ENCODE measurements at places on chromosomes 13 and 19.

GRCh38 chr19:50943074-50943828 lies 9.6 kb downstream of the KLK5 start:
- no peak for DNase-seq

DNA sequence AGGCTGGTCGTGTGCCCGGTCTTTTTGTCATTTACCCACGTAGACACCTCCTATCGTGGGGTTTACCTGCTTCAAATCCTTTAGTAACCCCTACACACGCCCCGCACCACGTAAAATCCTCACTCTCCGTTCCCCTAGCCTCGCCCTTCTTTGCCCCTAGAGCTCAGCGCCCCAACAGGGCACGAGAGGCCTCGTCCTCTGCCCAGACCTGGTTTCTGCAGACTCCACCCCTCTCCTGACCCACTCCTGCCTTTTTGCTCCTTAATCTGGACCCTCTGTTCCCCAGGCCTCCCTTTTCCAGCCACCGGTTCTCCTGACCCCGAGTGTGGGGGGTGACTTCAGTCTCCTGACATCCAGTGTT lies 412 bp downstream of the ZNF528 start:
- no peak for DNase-seq

- DNase-seq = no peak
Observed at GRCh38 chr13:41615528-41615855, 158.1 kb downstream of the RGCC start.

- DNase-seq = no peak
Observed at GRCh38 chr13:103525530-103525929, 459.3 kb upstream of the SLC10A2 start.

DNA sequence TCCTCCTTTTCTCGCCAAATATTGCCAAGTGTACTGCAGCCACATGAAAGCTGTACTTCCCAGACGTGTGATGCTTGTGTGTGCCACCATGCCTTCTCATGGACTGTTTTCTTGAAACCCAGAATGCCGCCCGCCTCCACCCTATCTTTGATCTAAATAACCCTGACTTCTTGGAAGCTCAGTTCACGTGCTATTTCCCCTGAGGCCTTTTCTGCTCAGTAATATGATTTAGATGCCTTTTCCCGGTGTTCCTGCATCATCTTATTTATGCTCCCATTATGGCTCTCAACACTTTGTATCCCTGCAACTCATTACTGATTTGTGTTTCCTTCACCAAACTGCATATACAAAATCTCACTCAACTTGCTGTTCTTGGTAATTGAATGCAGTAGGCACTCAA lies 116.1 kb downstream of the USP12 start:
- DNase-seq = no peak

DNA sequence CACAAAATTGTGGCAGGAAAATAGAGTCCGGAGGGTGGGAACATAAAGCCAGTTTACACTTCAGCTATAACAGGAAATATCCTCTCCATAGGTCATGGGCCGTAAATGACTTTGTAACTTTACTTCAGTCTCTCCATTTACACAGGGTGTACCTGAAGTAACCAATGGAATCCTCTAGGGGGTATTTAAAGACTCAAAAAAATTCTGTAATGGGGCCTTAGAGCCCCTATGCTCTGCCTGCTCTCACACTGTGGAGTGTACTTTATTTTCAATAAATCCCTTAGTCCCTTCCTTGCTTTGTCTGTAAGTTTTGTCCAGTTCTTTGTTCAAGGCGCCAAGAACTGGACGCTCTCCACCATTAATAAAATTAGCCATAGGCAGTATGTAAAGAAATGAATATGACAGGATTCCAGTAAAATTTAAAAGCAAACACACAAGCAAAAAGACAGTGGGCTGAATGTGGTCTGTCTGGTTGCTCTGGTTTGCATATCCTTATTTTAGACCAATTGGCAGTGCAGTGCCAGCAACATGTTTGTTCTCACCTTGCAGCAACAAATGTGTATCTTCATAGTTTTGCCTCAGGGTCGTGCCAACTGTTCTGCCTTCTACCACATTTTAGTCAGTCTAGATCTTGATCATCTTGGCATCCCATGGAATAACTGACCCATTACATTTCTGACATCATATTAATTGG lies 801.5 kb upstream of the SPRY2 start:
- no peak for DNase-seq

DNA sequence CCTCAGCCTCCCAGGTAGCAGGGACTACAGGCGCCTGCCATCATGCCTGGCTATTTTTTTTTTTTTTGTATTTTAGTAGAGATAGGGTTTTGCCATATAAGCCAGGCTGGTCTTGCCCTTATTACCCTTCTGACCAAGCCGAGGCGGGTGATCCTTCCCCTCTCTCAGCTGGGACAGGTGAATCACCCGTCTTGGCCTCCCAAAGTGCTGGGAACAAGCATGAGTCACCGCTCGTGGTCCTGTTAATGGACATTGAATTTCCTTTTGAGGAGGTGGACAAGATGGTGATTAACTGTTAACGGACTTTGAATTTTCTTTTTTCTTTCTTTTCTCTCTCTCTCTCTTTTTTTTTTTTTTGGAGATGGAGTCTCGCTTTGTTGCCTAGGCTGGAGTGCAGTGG lies 10.6 kb downstream of the CD70 start:
- DNase-seq = no peak

DNA sequence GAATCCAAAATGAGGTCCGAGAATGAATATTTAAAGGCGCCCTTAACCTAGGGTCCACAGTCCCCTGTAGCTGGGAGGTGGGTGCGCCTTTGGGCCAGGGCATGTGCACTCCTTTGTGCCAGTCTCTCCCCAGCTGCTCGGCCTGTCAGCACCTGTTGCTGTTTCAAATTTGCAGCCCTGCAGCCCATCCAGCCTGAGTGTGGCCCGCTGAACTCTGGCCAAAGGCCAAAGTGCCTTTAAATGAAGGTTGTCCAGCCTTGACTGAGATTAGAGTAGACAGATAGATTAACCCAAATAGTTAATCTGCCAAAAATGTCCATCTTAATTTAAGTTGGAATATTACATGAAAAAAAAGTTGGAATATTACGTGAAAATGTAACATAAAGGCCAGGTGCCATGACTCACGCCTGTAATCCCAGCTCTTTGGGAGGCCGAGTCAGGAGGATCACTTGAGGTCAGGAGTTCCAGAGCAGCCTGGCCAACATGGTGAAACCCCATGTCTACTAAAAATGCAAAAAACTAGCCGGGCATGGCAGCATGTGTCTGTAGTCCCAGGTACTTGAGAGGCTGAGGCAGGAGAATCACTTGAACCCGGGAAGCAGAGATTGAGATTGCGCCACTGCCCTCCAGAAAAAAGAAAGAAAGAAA lies 25.3 kb downstream of the TPT1 start:
- no peak for DNase-seq

- no peak for DNase-seq
Observed at GRCh38 chr19:44582581-44583265, 30.6 kb upstream of the IGSF23 start.

DNA sequence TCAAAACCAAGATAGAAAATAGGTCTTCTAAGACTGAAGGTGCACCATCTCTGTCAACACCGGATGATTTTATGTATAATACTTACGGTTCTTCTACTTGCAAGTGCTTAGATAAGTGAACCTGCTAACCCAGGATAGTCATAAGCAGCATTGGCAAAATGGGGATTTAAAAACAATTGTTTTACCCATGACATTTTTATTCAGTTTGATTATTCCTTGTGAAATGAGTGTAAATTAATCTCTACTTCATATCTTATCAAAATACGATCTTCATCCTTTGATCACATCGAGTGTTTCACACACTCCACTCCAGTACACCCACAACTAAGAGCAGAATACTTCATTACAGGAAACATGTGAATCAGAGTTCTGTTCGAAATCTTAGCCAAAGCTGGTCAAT lies 23.0 kb upstream of the MTRF1 start:
- DNase-seq = no peak

- no peak for DNase-seq
Observed at GRCh38 chr19:19193926-19194325, 1.9 kb downstream of the RFXANK start.

DNA sequence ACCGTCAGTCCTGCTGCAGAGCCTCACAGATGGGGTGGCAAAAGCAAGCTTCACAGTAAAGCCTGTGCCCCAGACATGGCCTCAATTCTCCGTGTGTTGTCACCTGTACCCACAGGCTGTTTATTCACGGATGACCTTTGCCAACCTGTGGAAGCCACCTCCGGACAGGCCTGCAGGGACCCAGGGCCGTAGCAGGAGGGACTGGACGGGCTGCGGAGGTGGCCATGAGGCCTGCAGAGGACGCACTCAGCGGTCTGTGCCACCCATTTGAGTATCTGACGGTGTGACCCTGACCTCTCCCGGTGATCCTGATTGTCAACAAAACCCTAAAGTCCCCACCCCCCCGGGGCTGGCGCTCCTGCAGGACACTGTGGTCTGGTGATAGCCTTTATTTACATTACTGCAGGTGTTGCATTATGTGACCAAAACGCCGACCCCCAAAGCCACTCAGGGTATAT lies 7.8 kb upstream of the KLF16 start:
- no peak for DNase-seq

GRCh38 chr19:56858026-56858425 lies 17.5 kb upstream of the PEG3 start:
- DNase-seq = no peak

DNA sequence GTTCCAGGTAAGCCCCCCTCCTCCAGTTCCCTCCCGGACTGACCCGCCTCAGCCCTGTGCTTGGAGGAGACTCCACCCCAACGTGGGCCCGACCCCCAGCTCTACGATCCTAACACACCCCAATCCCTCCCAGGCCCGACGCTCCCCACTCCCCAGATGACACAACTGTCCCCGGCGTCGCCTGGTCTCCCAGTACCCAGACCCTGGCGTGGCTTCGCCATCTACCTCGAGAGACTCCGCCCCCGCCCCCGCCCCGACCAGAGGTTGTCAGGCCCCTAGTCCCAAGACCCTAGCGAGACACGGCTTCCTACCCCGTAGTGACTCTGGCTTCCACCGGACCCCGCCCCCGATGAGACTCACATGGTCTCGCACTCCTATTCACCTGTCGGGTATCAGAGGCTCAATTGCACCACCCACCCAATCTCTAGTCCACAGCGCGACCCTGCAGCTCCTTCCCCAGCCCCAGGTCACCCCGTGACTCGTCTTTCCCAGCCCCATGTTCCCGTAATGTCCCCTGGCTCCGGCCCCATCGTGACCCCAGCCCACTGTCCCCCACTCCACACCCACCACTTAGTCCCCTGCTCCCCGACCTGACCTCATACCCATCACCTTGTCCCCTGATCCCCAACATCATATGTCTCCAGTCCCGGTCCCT lies 2.9 kb downstream of the CD37 start:
- DNase-seq = no peak

GRCh38 chr13:52130641-52131040 lies 1.8 kb upstream of the NEK5 start:
- DNase-seq = no peak

All from stimulated activated CD4-positive, alpha-beta T cell treated with anti-CD3 and anti-CD28 coated beads, TNF-alpha, amount 100 ng/mL, for 1 hour (primary cell).